Type B pancreatic cell (in vitro differentiated cells): ENCODE measurements at places on chromosomes 13 and 19. TPM values are rescaled to one million over a fixed set of nuclear protein-coding genes. Genes with fewer than 3 reads are reported as not detected.

GRCh38 chr19:16470911-16471811, 609 bp downstream of the EPS15L1 start:
- DNase-seq = peak; percentile 74

The GFY gene
- total RNA-seq = not detected in 2 replicates

- DNase-seq = no peak
Measured at GRCh38 chr13:44174769-44175425, 198.7 kb upstream of the SERP2 start.

The UQCR11 gene
- 191 and 290 TPM in 2 replicates for total RNA-seq

- no peak for DNase-seq
Measured at GRCh38 chr13:54901316-54901715, 1872.7 kb downstream of the OLFM4 start.

DNA sequence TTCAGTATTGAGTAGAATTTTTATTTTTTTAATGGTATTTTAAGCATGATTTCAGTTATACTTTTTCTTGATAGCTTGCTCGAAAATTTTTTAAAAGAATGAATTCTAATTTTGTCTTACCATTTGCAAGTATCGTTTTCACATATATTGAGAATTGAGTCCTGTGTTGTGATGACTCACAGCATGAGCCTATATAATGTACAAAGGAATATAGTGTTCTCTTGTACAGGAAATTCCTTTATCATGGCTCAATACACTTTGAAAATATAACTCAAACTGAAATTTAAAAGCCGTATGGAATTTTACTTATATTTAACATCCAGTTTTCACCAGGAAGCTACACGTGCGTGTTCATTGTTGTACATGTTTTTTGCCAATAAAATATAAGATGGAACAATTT, 161.1 kb upstream of the TMTC4 start:
- DNase-seq = no peak

- DNase-seq = no peak
Measured at GRCh38 chr13:101019126-101019525, 344.5 kb upstream of the TMTC4 start.

DNA sequence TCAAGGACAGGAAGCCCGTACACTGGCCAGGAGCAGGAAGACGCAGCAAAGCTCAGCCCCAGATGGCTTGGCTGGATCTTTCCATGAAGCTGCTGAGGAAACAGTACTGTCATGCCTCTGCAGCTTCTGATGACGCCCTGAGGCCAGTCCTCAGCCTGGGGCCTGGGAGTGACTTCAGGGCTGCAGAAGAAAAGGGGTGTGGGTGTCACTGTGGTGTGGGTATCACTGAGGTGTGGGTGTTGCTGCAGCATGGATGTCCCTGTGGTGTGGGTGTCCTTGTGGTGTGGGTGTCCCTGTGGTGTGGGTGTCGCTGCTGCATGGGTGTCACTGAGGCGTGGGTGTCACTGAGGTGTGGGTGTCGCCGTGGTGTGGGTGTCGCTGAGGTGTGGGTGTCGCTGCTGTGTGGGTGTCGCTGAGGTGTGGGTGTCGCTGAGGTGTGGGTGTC, 12.0 kb upstream of the GAS6 start:
- DNase-seq = no peak

DNA sequence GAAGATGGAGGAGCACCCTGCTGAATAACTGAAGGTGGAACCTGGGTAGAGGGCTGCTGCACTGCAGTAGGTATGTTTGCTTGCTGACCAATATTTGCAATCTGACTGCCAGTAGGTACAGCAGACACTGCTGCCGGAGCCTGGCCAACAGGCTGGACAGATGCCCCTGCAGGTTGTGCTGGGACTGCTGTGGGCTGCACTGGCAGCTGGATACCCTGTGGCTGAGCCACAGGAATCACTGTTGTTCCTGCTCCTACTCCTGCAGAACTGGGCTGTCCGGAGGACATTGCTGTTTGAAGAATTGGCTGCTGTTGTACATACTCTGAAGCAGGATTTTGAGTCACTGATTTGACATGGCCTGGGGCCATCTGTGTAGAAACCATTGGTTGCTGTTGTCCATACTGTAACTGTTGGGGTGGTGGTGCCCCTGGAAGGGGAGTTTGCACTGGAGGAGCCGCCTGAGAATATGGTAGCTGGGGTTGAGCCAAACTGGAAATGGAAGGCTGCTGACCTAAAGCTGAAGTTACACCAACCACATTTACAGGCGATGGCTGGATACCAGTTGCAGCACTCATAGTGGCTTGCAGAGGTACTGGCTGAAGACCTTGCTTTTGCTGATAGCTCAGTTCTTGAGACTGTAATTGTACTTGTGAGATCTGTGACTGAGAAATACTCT, 2.2 kb downstream of the TSC22D1 start:
- no peak for DNase-seq

The ZNF283 gene
- 13.1 and 18.2 TPM in 2 replicates for total RNA-seq

The AMH gene
- 13.8 and 49.5 TPM in 2 replicates for total RNA-seq

GRCh38 chr19:38880076-38880881, 2.2 kb upstream of the RINL start:
- DNase-seq = no peak

The MPV17L2 gene
- total RNA-seq = 10.2 and 11.6 TPM in 2 replicates

GRCh38 chr13:20118268-20119140, 42.3 kb downstream of the GJA3 start:
- DNase-seq = no peak

DNA sequence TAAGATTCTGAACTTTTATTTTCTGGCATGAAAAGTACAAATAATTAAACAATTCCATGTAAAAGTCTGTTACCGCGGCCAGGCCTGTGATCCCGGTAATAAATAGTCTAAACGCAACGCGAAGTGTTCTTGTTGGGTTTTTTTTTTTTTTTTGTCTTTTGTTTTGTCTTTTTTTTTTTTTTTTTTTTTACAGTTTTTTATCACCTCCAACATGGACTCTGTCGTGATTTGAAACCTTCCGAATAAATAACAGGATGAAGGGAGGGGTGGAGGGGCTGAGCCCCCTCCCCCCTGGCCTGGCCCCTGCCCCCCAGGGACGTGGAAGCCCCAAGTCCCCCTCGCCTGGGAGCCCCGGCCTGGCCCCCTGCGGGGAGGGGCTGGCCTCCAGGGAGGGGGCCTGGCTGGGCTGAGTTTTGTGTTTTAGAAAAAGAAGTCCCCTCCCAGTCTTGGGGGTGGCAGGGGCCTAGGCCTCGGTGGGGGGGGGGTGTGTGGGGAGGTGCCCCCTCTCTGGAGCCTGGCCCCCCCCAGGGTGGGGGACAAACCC, 16.0 kb downstream of the PRKCSH start:
- DNase-seq = no peak

The ZNF99 gene
- total RNA-seq = not detected in 2 replicates

The SIGLEC9 gene
- total RNA-seq = not detected in 2 replicates

DNA sequence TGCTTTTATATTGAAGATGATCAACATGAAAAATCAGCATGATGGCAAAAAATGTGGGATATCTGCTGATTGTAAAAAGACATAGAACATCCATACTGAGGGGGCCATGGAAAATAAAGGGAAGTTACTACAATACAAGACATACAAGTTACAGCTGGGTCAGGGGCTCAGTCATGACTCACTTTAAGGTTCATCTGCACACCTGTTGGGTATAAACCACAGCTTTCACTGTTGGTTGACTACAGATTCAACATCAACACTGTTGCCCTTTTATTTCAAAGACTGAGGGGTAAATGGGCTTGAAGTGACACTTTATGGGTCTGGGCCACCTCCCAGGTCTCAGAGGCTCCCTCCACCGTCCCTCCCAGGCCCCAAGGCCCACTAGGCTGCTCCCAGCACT, 98.1 kb upstream of the IRS2 start:
- DNase-seq = no peak

DNA sequence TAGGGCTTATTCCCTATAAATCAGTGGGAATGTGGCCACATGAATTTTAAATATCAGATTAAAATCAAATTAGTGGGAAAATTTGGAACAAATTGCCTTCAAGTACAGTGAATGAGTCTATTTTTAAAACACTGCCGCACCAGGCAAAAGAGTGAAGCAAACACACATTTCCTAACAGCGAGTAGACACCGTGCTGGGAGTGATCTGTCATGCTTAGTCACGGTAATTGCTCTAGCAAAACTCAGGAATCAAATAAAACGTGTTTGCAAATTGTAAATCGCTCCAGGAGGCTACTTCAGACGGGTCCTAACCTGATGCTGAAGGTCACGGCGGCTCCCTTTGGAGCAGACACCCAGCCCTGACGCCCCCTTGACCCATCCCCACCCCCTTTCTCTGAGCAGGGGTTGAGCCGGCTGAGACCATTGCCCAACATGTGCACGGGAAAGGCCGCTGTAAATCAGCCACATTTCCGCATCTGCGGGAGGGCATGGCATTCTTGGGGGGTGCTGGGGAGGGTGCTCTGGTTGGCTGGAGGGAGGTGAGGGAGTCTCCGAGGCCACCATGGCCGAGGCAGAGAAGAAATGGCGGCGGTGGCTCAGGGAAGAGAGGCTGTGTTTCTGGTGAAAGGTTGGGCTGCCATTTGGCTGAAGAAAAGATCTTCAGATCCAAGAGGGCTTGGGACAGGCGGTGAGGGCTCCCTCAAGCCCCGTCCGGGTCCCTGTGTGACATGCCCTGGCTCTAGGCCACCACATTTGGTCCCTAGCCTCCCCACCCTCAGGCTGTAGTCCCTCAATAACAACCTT, 8.9 kb downstream of the CEBPA start:
- no peak for DNase-seq

- DNase-seq = no peak
Measured at GRCh38 chr19:50199259-50199555, 4.2 kb upstream of the MYH14 start.

DNA sequence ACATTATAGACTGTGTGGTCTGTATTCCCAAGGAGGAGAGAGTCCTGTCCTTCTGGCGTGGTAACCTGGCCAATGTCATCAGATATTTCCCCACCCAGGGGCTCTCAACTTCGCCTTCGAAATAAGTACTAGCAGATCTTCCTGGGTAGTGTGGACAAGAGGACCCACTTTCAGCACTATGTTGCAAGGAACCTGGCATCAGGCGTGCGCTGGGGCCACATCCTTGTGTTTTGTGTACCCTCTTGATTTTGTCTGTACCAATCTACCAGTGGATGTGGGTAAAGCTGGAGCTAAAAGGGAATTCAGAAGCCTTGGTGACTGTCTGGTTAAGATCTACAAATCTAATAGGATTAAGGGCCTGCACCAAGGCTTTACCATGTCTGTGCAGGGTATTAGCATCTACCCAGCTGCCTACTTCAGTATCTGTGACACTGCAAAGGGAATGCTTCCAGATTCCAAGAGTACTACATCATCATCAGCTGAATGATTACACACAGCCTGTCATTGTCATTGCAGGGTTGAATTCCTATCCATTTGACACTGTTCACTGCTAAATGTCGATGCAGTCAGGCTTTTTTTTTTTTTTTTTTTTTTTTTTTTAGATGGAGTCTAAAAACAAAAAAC, 148.0 kb downstream of the PRR20E start:
- DNase-seq = no peak

The ATP8B3 gene
- total RNA-seq = 0.48 and 1.5 TPM in 2 replicates

DNA sequence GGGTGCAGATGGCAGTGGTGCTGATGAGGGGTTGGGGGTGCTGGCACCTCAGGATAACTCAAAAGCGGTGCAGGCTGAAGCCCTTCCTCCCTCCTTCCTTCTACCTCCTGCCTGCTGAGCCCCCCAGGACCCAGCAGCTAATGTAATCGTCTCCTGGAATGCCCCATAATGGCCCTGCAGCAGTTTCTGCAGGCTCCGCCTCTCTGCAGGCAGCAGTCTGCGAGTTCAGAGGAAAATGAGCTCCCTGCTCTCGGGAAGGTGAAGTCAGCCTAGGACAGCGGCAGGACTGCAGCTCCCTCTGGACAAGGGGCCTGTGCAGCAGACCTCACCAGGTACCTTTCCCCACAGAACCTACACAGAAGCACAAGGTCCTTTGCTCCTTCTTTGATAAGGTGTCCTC, 130.9 kb downstream of the ZDHHC20 start:
- no peak for DNase-seq

- DNase-seq = no peak
Measured at GRCh38 chr13:76210262-76210661, 574.1 kb downstream of the LMO7 start.

DNA sequence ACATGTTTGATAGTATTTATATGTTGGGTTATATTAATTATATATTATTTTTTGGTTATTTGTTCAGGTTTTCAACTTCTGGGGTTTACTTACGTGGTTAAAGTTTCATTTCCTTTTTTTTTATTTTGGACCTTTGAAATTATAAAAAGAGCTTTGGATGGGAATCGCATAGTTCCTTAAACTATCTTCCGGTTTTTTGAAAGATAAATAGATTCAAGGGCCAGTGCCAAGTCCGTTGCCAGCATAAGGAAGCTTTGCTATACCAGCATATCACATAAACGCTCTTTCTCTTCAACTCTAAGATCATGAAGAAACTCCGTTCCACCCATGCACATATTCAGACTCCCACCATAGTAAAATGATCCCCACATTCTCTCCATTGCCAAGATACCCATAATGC, 7.4 kb upstream of the OXGR1 start:
- DNase-seq = no peak

- no peak for DNase-seq
Measured at GRCh38 chr13:76790526-76790925, 95.7 kb downstream of the KCTD12 start.

The SLC6A16 gene
- 0.31 and 3.5 TPM in 2 replicates for total RNA-seq

GRCh38 chr13:66689037-66689619, 541.0 kb downstream of the PCDH9 start:
- DNase-seq = no peak

The GRWD1 gene
- total RNA-seq = 37.2 and 44.0 TPM in 2 replicates

- no peak for DNase-seq
Measured at GRCh38 chr13:74015137-74015536, 119.1 kb downstream of the KLF12 start.

The OR7C1 gene
- total RNA-seq = not detected in 2 replicates

GRCh38 chr19:13573056-13573667, 66.9 kb upstream of the CACNA1A start:
- DNase-seq = no peak

DNA sequence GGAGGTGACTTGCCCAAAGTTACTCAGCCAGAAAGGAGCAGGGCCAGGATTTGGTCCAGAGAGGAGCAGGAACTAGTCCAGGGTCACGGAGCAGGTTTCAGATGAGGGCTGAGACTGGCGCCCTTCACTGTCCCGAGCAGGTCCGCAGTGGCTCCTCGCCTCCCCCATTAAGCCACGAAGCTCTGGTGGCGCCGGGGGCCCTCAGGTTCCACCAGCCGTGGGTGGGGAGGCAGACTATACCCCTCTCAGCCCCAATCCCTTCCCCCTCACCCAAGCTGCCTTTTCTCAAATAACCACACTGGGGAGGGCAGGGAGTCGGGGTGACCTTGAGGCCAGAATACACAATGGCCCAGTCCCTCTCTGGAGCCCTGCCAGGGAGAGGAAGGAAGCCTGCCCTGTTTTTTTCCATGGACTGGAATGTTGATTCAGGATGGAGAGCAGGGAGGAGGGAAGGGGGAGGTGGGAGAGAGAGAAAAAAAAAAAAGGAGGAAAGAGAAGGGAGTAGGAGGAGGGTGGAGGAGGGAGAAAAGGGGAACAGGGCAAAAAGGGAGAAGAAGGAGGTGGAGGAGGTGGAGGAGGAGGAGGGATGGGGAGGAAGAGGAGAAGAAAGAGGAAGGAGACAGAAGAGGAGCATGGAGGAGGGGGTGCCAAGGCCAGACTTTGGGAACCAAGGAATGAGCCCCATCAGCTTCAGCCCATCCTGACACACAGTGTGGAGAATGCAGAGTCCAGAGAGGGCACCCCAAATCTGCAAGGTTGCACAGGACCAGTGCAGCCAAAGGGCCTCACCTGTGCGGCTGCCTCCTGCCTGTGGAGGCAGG, 19.7 kb downstream of the CEACAM16 start:
- no peak for DNase-seq
